Suppressor macrophage treated with lipopolysaccharide for 4 hours (primary cell): ENCODE measurements at places on chromosomes 4 and X.
A peak's percentile ranks its signal among the peaks of the same experiment; 100 is the strongest.

DNA sequence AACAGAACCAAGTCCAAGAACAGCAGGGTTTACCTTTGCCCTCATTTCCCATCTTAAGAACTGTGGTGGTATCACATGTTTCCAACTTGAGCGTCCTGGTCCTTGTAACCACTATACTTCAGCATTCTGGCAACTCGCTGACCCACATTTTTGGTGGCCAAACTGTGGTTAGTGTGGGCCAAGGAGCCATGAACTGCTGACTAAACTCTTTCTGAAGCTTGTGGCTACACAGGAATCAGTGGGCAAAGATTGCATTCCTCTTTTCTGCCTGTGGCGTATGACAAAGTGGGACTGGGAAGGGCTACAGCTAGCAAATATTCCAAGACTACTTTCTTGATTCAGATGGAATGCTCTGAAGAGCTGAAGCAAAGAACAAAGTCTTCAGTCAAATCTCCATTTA lies 106.3 kb upstream of the MID1 start:
- DNase-seq: no peak

GRCh38 chr4:171846232-171846631 lies 33.0 kb downstream of the GALNTL6 start:
- DNase-seq: peak; percentile 49

- DNase-seq: no peak
Measured at GRCh38 chr4:173508386-173509035, 21.5 kb downstream of the HAND2 start.

DNA sequence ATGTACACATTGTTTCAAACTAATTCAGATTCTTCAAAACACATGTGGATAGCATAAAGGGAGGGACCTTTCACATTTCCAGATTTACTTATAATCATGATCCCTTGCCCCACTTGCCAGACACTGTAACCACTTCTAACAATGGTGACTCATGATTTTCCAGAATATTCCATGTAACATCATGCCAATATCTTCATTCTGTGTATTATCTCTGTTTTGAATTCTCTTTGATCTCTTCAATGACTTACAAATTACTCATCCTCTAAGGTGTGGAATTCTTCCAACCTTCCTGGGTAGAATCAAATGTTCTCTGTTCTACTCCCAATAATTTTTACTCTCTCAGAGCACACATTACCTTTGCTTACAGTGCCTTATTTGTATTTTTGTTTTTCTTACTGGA lies 517.1 kb downstream of the PCDH7 start:
- no peak for DNase-seq

- DNase-seq: no peak
Measured at GRCh38 chr4:39357002-39357401, 9.2 kb downstream of the RFC1 start.

DNA sequence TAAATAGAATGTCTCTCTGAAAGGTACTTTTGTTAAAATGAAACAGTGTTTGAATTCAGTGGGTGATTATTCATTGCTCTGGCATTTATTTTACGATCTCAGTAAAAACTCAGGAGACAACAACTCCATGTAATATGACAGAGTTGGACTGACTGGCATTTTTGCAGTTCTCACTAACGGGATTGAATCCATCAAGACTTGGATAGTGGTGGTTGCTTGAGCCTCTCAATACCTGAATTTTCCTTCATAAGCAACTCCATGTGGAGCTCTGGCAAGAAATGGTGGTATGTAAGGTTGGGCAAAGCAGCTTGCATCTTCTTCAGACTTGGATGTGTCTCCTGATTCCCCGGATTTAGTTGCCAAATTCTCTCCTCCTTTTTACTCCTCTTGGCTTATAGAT lies 72.7 kb downstream of the FRMPD4 start:
- no peak for DNase-seq

DNA sequence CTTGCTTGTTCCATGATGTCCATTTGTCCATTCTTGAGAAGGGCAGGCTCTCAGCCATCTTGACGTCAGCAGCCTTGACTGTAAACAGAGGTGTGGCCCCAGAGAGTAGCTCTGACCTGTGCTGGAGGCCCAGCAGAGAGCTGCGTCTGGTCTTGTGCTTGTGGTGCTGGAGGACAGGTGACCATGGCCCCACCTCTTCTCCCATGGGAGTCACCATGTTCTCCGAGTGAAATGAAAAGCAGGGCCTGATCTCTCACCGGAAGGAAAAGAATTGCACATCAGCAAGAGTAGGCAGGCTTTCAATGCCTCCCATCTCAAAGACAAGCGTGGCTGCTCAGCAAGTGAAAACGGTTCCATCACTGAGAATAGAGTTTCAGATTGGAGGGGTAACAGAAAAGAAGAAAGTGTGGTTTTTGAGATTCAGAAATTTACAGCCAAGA lies 11.5 kb downstream of the PARM1 start:
- DNase-seq: no peak

DNA sequence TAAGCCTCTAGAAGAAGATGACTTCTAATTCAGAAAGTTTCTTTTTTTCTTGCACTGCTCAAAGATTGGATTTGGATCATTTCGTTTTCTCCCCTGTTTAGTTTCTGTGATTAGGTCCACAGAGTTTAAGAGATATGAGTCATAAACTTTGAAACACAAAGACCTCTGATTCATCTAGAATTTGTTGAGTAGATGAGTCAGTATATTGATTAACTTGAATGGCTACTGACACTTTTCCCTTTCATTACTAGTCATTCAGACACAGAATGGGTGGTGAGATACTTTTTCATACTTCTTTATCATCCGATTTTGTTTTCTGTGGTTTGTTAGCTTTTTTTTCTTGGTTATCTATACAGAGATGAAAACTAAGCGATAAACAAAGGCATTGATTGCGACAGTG lies 34.1 kb upstream of the AFF2 start:
- no peak for DNase-seq

- DNase-seq: no peak
Measured at GRCh38 chrX:153063315-153063714, 7.0 kb downstream of the PNMA3 start.

GRCh38 chrX:46941341-46941740 lies 29.1 kb downstream of the JADE3 start:
- DNase-seq: no peak

DNA sequence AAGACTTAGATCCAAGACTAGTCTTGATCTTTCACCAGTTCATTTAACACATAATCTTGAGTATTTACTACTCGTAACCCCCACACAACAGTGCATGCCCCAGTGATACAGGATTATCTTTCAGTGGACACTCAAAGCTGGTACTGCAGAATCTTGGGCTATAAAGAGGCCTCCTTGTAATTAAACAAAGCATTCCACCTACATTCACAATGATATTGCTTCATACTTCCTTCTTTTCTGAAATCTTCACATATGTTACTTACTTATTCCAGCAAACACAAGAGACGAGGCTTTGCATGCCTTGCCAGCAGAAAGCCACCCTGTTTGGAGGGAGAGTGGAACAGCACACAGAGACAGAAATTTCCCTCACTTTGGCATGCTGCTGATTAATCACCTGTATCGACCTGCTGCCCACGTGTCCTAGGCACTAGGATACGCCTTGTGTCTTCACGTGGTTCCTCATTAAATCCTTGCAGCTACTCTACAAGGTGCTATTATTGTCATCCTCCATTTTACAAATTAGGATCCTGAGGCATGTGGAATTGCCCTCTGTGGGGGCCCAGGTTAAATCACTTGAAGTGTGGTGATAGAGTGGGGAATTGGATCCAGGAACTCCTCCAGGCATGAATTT lies 77.3 kb downstream of the FAM184B start:
- no peak for DNase-seq

GRCh38 chr4:25104591-25104990 lies 55.7 kb downstream of the SEPSECS start:
- peak; percentile 31 for DNase-seq

DNA sequence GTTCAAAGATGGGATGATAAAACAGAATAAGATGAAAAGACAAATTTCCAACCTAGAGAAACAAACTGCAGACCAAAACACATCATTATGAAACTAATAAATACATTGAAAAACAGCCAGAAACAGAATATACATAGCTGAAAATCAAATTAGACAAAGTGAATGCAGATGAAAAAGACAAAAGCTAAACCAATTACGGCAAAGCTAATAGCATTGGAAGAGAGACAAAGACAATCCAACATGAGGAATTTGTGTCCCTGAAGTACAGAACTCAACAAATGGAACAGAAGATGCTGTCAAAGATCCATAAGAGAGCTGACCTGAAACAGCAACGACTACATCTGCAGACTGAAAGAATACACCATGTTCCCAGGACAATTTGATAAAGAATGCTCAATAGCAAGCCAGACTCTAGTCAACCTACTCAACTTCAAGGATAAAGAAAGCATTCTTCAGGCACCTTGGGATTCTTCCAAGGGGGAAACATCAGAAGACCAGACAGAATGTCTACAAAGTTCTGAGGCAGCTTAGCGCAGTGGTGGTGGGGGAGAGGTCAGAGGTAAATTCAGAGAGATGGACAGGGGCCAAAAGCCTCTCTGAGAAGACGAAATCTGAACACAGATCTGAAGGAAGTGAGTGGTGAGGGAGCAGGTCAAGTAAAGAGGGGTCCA lies 27.4 kb upstream of the IRAK1 start:
- DNase-seq: no peak

- no peak for DNase-seq
Measured at GRCh38 chr4:69936566-69936965, 5.7 kb downstream of the CSN1S1 start.

DNA sequence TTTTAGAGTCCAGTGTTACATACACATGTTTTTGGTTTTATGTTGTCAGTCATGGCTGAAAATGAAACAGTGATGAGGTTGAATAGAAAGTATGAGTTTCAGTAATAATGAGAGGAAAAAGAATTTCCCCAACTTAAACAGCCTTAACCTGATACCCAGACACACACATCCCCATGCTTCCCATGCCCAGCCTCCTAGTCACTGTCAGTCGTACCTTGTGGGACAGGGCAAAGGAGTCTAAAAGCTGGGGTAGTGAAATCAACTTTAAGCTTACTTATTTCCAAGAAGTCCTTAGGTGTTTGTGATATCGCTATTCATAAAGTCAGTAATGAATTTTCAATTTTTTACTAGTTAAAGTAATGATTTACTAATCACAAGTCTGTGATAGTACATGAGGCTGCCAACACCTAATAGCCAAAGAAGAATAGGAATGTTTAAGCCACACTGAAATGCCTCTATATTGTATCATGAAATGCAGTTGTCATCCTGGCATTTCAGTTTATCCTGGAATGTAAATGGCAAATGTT lies 24.3 kb upstream of the GPR34 start:
- DNase-seq: no peak

- no peak for DNase-seq
Measured at GRCh38 chr4:80839792-80840191, 190.7 kb upstream of the BMP3 start.

DNA sequence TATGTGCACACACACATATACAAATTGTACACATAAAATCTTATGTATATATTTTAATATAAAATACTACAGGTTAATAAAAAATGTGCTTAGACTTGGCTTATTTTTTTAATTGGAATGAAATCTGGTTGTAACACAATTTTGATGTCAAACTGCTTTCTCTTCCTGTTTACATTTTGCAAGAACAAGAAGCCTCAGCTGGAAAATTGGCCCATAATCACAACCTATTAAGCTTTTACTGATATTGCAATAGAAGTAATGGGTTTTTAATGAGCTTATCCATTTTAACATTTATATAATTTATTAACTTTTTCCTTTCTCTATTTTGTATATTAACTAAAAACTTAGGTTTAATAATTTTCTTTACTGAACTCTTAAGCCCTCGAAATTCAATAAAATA lies 165.9 kb downstream of the PCDH10 start:
- DNase-seq: no peak

- no peak for DNase-seq
Measured at GRCh38 chr4:25837107-25837506, 25.7 kb downstream of the SEL1L3 start.

- DNase-seq: no peak
Measured at GRCh38 chrX:41665686-41666085, 23.1 kb upstream of the GPR34 start.

DNA sequence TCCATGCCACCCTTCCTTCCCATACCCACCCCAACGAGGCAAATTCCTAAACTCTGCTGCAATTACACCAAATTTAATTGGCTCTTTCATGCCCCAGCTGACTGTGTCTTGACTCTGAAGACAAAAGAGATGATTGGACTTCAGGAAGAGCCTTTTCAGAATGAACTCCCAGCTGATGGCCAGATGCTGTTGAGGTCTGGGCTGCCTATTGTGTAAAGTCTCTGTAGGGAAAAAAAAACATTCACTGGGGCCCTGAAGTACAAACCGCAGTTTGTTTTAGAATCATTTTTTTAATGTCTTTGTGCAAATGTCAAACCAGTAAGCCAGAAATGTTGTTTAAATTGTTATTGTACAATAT lies 174.8 kb downstream of the HHIP start:
- no peak for DNase-seq

GRCh38 chr4:79042079-79042674 lies 102.9 kb upstream of the PAQR3 start:
- DNase-seq: peak; percentile 15

GRCh38 chrX:150478496-150479492 lies 89.6 kb upstream of the MTM1 start:
- peak; percentile 56 for DNase-seq

GRCh38 chr4:75180790-75181776 lies 248.2 kb downstream of the PARM1 start:
- DNase-seq: no peak

GRCh38 chr4:20603671-20604313 lies 96.5 kb upstream of the PACRGL start:
- DNase-seq: no peak

DNA sequence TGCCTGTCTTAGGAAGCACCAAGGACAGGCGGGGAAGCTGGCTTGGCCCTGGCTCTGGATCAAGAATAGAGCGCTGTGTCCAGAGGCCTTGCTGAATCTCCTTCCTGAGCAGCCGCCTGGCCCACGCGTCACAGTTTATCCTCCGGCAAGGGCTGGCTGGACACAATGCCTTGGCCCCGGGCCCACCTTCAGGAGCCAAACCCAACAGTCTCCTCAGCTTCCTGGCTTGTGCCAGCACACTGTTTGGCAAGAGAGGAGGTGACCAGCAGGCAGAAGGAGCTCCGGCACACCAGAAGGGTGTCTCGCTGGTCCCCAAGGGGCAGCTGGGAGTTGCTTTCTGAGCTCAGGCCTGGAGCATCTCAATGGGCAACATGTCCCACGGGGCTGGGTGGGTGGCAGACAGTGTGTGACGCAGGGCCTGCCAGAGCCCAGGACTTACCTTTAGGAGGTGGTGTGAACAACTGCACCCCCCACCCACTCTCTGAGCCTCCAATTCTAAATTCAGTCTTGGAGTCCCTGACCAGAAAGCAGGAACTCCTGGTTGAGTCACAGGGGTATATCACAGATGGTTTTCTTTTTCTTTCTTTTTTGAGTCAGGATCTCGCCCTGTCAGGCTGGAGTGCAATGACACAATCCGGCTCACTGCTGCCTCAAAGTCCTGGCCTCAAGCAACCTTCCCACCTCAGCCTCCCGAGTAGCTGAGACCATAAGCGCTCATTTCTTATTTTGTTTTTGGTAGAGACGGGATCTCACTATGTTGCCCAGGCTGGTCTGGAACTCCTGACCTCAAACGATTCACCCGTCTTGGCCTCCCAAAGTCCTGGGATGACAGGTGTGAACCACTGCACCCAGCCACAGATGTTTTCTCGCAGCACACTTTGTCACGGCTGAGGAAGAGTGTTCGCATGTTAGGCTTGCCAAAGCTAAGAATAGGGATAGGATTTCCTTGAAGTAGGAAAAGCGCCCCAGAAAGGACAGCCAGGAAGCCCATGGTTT lies 361.2 kb downstream of the BCOR start:
- DNase-seq: peak; percentile 58
